ENCODE measurements at places on chromosomes 2 and 18. TPM values are rescaled to one million over a fixed set of nuclear protein-coding genes. Genes with fewer than 3 reads are reported as not detected.

DNA sequence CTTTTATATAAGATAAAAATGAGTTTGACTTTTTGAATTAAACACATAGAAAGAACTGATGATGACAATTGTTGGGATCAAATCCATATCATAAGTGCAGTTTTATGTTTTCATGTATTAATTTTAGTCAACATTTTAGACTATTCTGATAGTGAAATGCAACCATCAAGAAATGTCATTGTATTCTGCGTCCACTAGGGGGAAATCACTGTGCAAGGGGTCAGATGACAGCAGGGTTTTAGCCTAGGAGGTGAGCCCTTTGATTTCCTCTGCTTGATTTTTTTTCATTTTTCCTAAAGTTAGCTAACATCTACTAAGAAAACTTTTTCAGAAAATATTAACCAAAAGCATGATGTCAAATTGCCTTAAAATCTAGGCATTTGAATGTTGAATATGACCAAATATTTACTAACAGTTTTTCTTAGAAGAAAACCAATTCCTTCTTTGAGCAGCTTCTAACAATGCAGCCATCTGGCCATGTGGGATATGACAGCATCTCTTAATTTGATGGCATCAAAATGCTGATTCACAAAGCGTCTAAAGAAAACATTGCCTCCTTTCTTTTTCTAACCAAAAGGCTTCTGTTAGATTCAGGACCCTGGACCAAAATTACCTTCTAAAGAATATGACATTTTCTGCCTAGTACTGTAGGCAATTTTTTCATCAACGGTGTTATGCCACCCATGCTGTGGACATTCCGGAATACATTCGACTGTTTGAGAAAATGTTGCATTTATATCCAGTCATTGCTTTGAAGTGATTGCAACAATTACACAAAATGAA, 141.5 kb downstream of the SPHKAP start:
- no peak for DNase-seq

GRCh38 chr2:120817956-120818325, 82.3 kb downstream of the GLI2 start:
- no peak for DNase-seq

- DNase-seq, result no peak
Observed at GRCh38 chr18:54947091-54947490, 12.2 kb downstream of the CCDC68 start.

- no peak for DNase-seq
Observed at GRCh38 chr2:74951211-74951754, 7.2 kb upstream of the POLE4 start.

GRCh38 chr2:142944721-142945120, 67.3 kb downstream of the KYNU start:
- no peak for DNase-seq

- no peak for DNase-seq
Observed at GRCh38 chr2:225328192-225328591, 71.3 kb upstream of the NYAP2 start.

- no peak for DNase-seq
Observed at GRCh38 chr2:42618116-42618515, 49.7 kb downstream of the MTA3 start.

DNA sequence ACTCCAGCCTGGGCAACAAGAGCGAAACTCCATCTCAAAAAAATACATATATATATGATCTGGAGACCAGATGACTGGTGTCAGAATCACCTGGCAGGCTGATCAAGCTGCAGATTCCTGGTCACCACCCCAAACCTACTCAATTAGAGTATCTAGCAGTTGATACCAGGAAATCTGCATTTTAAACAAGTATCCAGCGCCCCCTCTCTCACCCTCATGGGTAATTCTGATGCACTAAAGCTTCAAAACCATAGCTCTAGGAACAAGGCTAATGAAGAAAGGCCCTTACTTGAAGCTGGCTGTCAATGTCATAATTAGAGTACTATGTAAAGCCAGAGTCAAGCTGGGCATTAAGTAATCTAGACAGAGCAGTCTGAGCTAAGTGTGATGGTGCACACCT, 25.0 kb upstream of the PCBP1 start:
- DNase-seq, result no peak

GRCh38 chr2:137951586-137951985, 12.7 kb upstream of the HNMT start:
- DNase-seq, result no peak

DNA sequence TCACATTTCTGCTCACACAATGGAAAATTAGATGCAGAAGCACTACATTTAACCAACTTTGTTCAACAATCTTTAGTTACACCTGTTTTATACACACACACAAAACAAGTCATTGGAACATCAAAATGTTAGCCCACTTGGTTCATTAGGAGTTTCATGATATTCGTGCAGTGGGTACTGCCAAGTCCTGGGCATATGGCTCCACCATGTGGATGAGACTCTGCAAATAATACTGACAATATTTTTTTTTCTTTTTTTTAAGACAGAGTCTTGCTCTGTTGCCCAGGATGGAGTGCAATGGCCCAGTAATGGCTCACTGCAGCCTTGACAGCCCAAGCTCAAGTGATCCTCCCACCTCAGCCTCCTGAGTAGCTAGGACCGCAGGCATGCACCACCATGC, 34.5 kb upstream of the GRB14 start:
- DNase-seq, result no peak

DNA sequence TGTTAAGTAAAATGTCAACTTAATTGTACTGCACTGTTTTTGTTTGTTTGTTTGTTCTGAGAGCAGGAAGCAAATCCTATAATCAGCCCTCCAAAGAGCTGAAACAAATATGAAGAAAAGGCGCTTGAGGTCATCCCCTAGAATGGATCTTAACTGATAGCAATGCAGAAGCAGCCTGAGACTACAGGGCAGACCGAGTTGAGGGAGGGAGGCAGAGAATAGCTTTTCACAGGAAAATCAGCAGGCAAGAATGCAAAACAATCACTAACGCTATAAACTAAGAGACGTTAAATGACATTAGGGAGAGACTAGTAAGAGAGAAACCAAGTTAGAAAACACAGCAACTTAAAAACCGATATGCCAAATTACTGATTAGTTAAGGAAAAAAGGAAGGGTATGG, 37.2 kb downstream of the GALNT1 start:
- DNase-seq, result no peak

- DNase-seq, result no peak
Observed at GRCh38 chr2:216352653-216353270, 19.5 kb downstream of the MARCHF4 start.

GRCh38 chr18:13520306-13520705, 206.1 kb downstream of the FAM210A start:
- no peak for DNase-seq

DNA sequence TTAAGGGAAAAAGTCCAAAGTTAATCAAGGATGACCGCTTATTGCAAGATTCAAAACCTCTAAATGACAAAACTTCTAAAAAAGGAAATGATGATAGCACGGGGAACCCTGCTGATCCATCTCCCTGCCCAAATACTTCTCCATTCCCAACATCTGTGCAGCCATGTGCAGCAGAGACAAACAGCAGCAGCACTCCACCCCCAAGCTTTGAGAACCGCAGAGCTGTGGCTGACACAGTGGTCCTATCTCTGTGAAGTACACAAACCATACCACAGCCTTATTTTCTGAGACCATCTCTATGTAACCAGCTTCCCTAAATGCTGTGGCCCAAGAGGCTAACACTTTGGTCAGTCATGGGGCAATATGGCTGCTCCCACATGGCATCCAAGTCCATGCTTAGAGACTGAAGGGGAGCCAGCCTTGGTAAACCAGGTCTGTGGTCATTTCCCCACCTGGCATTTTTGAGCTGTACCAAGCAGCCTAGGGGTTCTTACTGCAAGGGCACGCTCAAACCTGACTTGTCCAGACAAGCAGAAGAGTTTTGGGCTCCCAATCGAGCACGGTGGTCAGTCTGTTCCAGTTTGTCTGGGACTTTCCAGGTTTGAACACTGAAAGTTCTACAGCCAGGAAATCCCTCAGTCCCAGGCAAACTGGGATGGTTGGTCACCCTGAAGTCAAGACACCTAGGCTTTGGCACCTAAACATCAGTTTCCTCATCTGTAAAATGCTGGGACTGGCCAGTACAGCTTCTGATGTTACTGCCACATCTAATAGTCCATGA, 17.1 kb upstream of the NFE2L2 start:
- no peak for DNase-seq

GRCh38 chr2:55010915-55011314, 39.3 kb downstream of the RTN4 start:
- DNase-seq, result no peak

GRCh38 chr2:230471074-230471473, 55.1 kb downstream of the SP100 start:
- DNase-seq, result no peak

DNA sequence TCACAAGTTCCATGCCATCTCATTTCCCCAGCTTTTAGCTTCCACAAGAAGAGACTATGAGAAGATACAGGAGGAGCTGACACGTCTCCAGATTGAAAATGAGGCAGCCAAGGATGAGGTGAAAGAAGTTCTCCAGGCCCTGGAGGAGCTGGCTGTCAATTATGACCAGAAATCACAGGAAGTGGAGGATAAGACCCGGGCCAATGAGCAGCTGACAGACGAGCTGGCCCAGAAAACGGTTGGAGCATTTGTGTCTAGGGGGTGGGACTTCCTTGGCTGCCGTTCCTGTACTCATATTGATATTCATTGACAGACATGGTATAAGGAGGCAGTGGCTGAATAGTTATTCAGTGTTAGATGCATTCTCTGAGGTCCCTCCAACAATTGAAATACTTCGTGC, 57.2 kb upstream of the LYPD6B start:
- no peak for DNase-seq

OXER1 gene
- polyA plus RNA-seq, result 6.2 TPM

C2orf78 gene
- not detected for polyA plus RNA-seq

CRIM1 gene
- polyA plus RNA-seq, result 97.3 TPM

PTH2R gene
- 40.2 TPM for polyA plus RNA-seq

TTC39C gene
- 6.9 TPM for polyA plus RNA-seq

RTP5 gene
- not detected for polyA plus RNA-seq

MBP gene
- 17.7 TPM for polyA plus RNA-seq

C18orf63 gene
- 0.28 TPM for polyA plus RNA-seq

TEKT4 gene
- 0.32 TPM for polyA plus RNA-seq

HAT1 gene
- polyA plus RNA-seq, result 69.9 TPM

METTL4 gene
- polyA plus RNA-seq, result 16.0 TPM

All from right renal cortex interstitium (tissue), 3 donors.